ENCODE measurements at places on chromosomes 11 and 22.

- H3K4me1 ChIP-seq, result no peaks in the 10 kb centered on the region
- H3K36me3 ChIP-seq, result peaks cover 16% of the 10 kb centered on the region
- DNase-seq, result peak; percentile 30
- H3K4me3 ChIP-seq, result no peak overlapping the region
Measured at GRCh38 chr22:26461188-26461810, 22.3 kb downstream of the HPS4 start.

- no peaks in the 10 kb centered on the region for H3K27me3 ChIP-seq
- H3K4me1 ChIP-seq, result peaks cover 57% of the 10 kb centered on the region
- H3K27ac ChIP-seq, result no peak overlapping the region
- H3K36me3 ChIP-seq, result no peaks in the 10 kb centered on the region
Measured at GRCh38 chr11:124760205-124760652, 1.9 kb downstream of the ESAM start.

- H3K27ac ChIP-seq, result no peak overlapping the region
- H3K4me1 ChIP-seq, result peaks cover 41% of the 10 kb centered on the region
- no peaks in the 10 kb centered on the region for H3K27me3 ChIP-seq
- H3K36me3 ChIP-seq, result no peaks in the 10 kb centered on the region
- DNase-seq, result no peak
Measured at GRCh38 chr11:126152152-126152551, 59.3 kb downstream of the RPUSD4 start.

DNA sequence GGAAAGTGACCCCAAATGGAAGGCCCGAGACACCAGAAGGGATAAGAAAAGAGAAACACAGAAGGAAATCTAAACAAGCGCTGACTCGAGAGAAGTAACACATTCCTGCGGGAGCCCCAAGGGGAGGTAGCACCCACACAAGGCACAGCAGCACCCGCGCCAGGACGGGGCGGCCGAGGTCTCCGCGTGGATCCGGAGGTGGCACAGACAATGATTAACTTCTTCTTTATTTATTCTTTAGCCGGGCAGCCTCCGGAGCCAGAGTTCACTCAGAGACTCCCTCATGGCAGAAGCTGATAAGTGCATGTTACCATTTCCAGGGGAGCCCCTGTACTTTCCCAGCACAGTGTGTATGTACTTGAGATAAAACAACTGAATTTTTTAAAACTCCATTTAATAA lies 5.1 kb downstream of the TOLLIP start:
- peaks cover 5% of the 10 kb centered on the region for H3K4me1 ChIP-seq
- no peak overlapping the region for H3K27ac ChIP-seq
- no peaks in the 10 kb centered on the region for H3K27me3 ChIP-seq
- H3K36me3 ChIP-seq, result peaks cover 10% of the 10 kb centered on the region

DNA sequence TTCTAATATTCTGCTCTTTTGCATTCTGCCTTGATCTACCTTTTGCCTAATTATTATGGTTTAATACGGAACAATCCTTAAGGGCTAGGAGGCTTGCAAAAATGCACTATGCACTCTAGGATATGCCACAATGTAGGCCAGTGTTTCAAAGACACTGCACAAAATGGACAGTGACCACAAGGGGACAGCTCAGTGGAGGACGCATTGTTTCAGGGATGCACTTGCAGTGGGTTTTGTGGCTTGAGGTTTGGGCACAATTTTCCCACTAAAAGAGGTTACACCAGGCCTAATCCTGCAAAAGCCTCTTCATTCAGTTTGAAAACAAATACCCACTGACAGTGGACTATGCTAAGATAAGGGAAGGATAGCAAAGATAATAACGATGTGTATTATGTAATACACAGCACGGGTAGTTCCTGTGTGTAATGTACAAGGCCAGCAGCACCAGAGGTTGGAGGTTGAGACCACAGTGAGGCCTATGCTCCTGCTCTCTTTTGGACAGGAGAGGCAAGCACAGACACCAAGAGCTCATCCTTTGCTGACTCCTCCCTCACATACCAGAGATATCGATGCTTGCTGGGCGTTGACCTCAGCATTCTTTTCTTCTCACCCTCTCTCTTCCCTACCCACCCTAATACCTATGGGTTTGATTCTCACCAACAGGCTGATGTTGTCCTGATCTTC lies 12.7 kb downstream of the MAP6 start:
- H3K36me3 ChIP-seq, result no peaks in the 10 kb centered on the region
- H3K27ac ChIP-seq, result no peak overlapping the region
- DNase-seq, result no peak
- H3K4me1 ChIP-seq, result no peaks in the 10 kb centered on the region
